Bronchial epithelial cell (primary cell): ENCODE measurements at places on chromosomes 3 and 15. TPM values are rescaled to one million over a fixed set of nuclear protein-coding genes. Genes with fewer than 3 reads are reported as not detected.

The GOLGA8J gene
- total RNA-seq = not detected in 2 replicates

The ABCC5 gene
- total RNA-seq = 18.7 and 28.2 TPM in 2 replicates

The GLDN gene
- total RNA-seq = 0.13 and 0.26 TPM in 2 replicates

The CCDC39 gene
- not detected in 2 replicates for total RNA-seq

The NCK1 gene
- 74.4 and 81.6 TPM in 2 replicates for total RNA-seq

The CKMT1A gene
- 15.3 and 38.8 TPM in 2 replicates for total RNA-seq

The TRIM42 gene
- not detected in 2 replicates for total RNA-seq

The ISY1 gene
- total RNA-seq = 11.3 and 19.1 TPM in 2 replicates

The CASR gene
- total RNA-seq = not detected in 2 replicates

The ESYT3 gene
- 1.1 and 2.9 TPM in 2 replicates for total RNA-seq

The GOLGA8O gene
- 0.51 TPM in 1 of 2 replicates, not detected in the other for total RNA-seq

The PLSCR5 gene
- total RNA-seq = not detected in 2 replicates

The A4GNT gene
- not detected in 2 replicates for total RNA-seq

The ISLR gene
- total RNA-seq = 0.26 and 0.53 TPM in 2 replicates

The SLC38A3 gene
- not detected in 2 replicates for total RNA-seq

The TERC gene
- total RNA-seq = 118 and 346 TPM in 2 replicates

The BUB1B gene
- 0.79 and 0.90 TPM in 2 replicates for total RNA-seq

The HESX1 gene
- 0.13 and 0.26 TPM in 2 replicates for total RNA-seq
